ENCODE measurements at places on chromosomes 3 and 15.

DNA sequence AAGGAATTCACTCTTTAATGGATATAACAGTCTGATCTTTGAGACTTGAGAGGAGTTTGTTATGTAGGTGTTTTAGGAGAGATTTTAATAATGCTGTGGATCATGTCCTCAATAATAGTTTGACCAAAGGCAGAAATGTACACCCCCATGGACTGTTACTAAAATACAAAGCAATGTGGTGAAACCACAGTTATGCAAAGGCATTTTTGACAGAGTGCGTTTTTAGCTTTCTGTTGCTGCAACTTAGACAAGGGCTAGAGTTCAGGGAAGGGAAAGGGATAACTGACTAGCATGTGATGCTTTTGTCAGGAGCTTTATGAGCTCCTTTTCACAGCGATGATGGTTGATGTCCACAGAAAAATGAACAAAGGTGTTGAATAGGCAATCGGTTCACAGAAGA is 3.6 kb upstream of the STARD5 start:
- no peak for DNase-seq

DNA sequence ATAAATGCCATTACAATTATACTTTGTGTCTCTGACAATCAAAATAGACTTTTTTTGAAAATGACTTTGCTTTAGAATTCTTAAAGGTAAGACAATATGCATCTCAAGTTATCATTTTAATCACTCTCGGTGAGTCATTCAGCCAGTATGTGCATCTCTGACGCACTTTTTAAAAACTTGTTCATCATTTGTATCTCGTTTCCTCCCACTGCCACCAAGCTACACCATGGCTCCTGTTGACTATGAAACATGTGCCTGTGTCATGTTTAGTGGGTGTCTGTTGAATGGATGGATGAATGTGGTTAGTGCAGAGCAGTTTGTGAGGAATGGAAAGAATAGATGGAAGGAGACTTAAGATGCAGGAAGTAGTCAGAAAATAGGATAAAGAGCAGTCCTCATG is 68.6 kb downstream of the ARPP21 start:
- DNase-seq, result no peak

DNA sequence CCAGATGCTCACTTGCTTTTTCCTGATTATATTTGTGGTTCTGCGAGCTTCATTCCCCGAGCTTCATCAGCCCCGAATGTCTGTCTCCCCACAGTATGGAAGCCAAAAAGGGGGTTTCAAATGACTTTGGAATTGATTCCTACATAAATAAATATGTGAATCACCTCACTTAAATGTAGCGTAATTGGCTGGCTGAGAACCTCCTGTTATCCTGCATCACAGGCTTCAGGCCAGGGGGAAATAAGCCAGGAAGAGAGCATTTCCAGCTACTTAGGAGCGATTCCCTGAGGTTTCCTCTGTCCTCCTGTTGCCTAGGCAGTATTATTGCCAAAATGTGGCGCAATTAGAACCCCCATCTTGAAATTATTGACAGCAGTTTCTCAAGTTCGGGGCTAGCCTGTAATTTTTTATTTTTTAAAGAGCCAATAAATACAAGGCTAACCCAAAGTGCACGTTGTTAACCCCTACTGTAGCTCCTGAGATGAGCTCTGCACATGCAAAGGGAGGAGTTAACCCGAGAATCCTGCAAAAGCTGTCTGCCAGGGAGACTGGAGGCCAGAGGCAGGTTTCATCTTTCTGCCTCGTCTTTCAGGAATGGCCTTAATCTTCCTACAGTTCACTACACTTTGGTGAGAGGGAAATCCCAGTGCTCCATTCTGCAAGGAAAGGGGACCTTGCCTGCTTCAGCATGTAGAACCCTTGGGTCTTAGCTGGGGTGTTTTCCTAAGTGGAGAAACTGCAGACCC is 148.2 kb downstream of the ADAMTS9 start:
- DNase-seq, result no peak

GRCh38 chr15:51758645-51759044 is 7.2 kb downstream of the TMOD2 start:
- DNase-seq, result no peak

DNA sequence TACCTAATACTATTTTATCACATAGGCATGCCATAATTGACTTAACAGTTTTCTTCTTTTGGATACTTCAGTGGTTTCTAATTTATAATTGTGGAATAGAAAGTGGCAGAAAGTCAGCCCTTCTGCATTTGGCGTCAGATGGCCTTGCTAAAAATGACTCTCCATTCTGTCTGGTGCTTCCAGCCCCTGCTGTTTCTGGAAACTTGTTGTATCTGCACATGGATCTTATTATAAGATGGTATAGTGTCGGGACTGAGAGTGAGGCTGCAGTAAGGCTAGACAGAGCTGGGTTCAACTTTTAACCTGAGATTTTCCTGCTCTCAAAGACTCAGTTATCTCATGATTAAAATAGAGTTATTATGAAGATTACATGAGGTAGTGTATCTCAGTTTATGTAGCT is 74.8 kb upstream of the WDR72 start:
- no peak for DNase-seq

DNA sequence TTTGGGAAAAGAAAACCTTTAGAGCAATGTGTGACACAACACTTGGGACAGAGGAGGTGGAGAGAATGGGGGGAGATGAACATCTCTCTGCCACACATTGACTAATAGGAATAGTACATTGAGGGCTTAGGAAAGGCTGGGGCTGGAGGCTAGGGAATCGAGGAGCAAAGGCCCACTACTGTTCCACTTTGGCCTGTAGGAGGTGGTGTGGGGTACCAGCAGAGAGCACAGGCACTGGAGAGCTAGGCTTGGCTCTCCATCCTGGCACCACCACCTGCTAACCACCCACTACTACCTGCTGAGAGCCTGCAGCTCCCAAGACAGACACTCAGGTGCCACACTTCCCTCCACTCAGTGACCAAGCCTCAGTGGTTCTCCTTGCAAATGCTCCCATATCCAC is 19.4 kb downstream of the CCDC32 start:
- no peak for DNase-seq

GRCh38 chr15:89359471-89360293 is 25.1 kb upstream of the POLG start:
- DNase-seq, result no peak

GRCh38 chr3:100708644-100708988 is 678 bp upstream of the TFG start:
- no peak for DNase-seq

DNA sequence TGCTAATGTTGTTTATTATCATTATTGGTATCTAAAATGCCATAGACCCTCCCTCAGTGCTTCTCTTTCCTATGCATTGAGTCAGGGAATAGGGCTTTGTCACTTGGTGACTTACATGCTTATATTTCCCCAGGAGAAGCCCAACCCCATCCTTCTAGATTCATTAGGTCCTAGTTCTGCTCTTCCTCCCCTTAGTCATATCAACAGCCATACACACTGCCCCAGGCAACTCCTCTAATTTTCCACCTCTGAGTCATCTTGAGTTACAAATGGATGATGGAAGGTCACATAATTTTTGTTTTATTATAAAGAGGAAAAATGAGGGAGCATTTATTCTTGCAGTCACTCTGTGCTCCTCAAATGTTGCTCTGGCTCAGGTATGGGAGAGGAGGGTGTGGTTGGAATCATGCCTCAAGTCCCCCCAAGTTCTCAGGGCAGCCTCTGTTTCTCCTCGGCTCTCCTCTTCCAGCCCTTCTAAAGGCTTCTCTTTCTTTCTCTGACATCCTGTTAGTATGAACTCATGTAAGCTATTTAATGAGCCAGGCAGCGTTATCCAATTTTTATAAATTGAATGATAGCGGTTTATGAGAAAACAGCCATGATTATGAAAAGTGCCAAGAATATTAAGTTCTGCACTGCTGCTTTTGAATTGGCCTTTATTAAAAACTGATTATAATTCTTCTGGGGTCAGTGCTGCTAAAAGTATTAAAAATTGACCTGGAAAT is 45.6 kb upstream of the FSTL1 start:
- DNase-seq, result no peak

DNA sequence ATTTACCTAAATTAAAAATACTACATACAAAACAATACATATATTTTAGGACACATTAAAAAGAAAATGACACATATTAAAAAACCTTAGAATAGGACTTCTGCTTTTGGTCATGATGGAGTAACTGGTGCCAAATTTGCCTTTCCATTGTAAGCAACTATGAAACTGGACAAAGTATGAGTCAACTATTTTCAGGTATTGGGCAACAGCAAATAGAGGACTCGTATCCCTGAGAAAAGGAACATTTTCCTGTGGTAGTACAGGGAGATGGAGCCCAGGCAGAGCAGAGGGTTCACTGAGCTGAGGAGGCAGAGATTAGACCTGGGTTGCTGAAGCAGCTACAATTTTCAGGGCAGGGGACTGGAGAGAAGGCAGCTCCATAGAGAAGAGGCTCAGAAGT is 14.7 kb downstream of the CCR1 start:
- no peak for DNase-seq

- DNase-seq, result no peak
Observed at GRCh38 chr3:20068512-20069177, 28.4 kb downstream of the KAT2B start.

DNA sequence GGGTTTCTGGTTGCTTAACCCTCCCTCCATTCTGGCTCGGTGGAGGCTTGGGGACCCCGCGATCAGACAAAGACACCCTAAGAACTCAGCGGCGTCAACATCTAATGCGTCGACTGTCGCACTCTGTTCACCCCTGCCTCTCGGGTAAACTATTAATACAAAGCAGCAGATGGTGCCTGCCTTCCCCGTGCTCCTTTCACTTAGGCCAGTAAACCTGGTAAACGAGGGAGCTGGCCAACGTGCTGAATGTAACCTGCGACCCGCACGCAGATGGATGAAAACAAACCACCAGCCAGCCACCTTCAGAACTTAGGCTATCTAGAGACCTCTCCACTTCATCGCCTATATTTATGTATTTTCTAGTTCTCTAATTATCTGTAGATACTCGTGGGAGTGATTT is 848 bp upstream of the CADPS start:
- no peak for DNase-seq

- DNase-seq, result no peak
Observed at GRCh38 chr3:124168271-124168670, 176.3 kb upstream of the ROPN1 start.

DNA sequence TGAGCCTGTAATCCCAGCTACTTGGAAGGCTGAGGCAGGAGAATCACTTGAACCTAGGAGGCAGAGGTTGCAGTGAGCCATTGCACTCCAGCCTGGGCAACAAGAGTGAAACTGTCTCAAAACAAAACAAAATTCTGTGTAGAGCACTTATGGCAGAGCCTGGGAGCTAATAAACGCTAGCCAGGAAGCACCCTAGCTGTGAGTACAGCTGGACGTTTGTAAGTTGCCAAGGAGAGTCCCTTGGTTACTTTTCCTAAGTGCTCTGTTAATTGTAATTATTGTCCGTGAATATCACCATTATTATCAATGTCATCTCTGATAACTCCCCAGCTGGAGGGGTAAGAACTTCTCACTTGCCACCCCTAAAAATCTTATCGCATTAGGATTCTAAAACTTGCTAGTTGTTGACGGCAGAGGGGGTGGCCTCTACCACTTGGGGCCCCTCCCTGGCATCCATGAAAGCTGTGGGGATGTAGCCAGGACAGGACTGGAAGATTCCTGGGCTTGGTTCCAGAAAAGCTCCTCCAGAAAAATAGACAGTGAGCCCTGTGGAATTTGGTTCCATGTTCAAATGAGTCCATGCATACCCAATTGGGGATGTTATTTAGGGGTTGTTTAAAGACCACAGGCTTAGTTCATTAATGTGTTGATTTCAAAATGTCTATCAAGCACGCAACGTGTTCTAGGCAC is 9.9 kb upstream of the KLHL25 start:
- no peak for DNase-seq

DNA sequence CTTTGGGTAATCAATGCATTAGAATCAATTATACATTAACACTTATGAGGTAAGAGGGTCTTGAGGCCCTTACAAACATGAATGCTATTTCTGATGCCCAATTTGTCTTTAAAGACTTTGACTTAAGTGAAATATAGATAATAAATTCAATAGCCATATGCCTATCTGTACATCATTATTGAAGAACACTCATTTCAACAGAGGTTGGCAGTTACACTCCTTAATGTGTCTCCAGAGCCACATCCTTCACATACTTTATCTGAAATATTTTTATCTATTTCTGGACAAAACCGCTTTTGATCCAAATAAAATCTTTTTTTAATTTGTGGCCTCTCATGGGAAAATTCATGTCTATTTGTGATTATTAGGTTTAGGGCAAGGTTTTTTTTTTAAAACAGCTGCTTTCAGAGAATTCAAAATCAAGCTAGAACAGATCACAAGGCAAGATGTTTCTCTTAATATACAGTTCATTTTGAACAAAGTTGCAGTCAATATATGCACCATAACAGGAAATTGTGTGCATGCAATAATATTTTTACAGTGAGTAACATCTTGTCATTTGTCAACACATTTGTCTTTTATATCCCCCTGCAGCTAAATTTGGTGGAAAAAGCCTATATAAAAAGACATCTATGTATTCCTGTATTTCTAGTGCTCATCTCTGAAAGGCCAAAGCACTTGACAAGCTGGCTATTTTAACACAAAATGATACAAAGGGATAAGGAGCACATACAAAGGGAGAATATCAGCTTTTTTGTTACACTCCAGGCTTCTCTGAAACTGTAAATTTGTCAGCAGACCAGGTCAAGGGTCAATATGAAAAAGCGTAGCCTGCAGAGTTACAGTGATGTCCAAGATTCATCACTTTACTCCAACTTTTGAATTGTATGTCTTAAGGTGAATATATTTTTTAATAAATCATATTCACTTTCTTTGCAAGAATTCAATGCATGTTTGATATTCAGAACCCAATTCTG is 146.2 kb upstream of the DPH6 start:
- no peak for DNase-seq

DNA sequence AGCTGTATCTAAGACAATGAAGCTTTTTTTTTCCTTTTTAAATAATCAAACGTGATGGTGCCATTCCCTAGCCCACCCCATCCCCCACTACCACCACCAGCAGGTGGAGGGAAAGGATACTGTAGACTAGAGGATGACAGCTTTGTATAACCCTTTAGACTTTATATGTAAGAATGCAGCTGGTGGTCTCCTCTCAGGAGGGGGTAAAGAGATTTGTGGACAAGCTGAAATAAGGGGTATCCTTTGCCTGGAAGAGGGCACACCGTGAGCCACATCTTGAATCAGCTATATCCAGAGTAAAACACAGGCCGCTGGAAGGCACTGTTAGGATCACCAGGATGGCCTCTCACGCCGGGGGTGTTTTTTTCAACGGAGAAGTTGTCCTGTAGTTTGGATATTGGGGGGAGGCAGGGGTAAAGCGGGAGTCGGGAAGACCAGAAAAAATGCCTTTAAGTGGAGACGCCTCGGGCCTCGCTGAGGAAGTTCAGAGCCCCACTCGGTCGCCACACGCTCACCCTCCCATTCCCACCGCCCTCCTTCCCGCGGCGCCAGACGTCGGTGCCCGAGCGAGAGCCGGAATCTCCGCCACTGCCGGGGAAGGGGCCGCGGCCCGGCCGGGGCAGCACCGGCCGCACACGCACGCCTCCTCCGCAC is 986 bp downstream of the KPNA4 start:
- DNase-seq, result no peak
